Mucosa of gallbladder (tissue), 1 donor: ENCODE measurements at places on chromosomes 3 and 15. TPM values are rescaled to one million over a fixed set of nuclear protein-coding genes. Genes with fewer than 3 reads are reported as not detected.

- no peak for DNase-seq
Measured at GRCh38 chr3:122003112-122003511, 18.9 kb downstream of the ILDR1 start.

DNA sequence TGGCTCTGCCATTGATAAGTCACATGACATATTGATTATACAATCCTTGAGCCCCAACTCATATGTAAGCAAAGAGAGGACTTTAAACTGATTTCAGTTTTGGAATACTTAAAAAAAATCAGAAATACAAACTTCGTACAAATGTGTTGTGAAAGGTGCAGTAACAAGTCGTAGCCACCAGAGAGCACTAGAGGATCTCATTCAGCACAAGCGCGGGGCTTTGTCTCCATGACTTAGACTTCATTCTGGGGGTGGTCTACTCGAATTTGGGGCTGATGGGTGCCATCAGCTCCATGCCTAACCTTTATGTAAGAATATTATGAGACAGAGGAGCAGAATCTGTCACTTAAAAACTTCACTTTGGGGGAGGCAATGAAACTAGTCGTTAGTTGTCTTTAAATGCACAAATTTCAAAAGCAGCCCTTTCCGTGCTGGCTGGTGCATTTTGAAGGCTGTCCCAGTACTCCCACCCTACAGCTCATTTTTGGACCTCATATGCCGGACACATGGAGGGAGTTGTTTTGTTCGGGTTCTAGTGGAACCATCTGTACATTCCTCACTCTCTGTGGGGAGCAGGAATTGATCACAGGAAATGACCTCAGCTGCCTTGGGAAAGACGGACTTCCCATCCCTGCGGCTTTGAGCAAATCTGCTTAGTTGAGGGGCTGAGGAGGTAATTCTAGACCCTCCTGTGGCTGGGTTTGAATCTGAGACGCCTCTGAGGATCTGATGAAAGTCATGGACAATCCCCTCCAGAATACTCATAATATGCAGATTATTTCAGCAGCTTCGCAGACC lies 27.5 kb upstream of the MASP1 start:
- peak; percentile 59 for DNase-seq

DNA sequence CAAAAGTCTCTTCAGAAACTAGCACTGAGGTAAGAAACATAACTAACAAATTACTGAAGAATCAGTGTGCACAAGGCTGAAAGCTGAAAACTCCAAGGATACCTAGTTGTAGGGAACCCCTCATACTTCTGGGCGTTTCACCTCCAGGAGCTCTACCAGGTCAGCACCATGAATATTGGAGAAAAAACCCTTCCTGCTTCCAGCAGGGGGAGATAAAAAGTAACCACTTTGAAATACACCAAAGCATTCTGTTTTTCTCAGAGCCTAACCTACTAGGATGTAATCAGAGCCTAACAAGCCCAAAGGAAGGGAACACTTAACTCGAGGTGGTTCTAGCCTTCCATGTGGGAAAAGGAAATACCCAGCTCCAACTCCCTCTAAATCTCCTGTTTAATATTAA lies 175.8 kb upstream of the MME start:
- DNase-seq = no peak

GRCh38 chr15:36867436-36867835 lies 232.9 kb downstream of the MEIS2 start:
- no peak for DNase-seq

- peak; percentile 92 for DNase-seq
Measured at GRCh38 chr15:37100109-37100965, at the start of gene MEIS2. Gene MEIS2 (minus strand): TSS chr15:37100549. CDS start chr15:37099466, 1,083 bp downstream.

DNA sequence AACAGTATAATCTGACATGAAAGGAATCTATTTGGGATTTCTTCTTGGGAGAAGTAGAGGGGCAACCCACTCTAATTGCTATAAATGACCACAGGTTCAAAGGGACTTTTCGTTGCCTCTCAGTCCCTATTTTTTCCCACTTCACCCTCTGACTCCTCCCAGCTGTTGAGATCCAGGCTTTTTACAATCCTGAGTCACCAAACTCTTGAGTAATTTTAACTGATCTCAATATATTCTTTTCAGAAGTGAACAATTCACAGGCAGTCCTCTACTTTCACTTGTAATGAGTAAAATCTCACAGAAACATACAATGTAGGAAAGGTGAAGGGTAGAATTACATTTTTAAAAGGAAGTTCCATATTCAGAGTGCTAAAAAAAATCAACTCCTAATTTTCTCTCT lies 44.6 kb downstream of the EIF4E3 start:
- DNase-seq = no peak

GRCh38 chr15:101180620-101181307 lies 71.1 kb downstream of the CHSY1 start:
- DNase-seq = no peak

- no peak for DNase-seq
Measured at GRCh38 chr3:197510642-197511018, 45.1 kb downstream of the BDH1 start.

DNA sequence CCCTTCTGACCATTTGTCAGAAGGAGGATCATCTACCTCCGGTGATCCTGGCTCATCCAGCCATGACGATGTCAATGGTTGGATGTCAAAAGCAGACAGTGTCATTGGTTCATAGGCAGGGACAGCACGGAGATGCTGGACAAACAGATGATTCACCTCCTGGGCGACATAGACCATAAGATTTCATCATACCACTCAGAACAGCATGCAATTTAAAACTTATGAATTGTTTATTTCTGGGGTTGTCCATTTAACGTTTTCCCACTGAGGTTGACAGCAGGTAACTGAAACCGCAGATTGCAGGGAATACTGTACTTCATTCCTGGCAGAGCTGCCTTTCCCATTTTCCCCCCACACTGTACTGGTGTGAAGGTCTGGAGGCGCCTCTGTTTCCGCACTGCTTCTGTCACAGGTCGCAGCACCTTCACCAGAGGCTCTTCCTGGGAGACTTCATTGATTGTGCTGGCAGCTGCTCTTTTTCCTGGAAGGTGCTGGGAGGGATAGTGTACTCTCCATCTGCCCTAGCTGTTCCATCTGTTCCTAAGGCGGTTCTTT lies 32.5 kb upstream of the TMOD3 start:
- peak; percentile 19 for DNase-seq

DNA sequence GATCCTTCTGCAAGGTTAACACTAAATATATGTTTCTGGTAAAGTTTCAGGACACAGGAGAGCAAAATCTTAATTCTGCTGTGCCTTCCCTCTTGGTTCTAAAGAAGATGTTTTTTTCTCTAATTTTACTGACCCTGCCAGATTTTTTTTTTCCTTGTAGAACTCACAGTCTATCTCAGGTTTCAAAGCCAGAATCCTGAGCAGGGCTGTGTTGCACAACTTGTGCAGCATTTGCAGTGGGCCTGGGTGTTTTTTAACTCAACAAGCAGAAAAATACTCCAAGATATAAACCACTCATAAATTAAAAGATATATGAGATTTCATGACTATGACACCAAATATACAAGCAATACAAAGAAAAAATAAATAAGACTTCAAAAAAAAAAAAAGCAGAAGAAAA lies 40.2 kb upstream of the ARF4 start:
- no peak for DNase-seq

GRCh38 chr3:140399871-140400270 lies 278.0 kb upstream of the TRIM42 start:
- DNase-seq = no peak

- DNase-seq = peak; percentile 88
Measured at GRCh38 chr3:42476225-42477125, 26.0 kb upstream of the VIPR1 start.

GRCh38 chr3:129756871-129757270 lies 136.6 kb downstream of the TMCC1 start:
- DNase-seq = no peak

GRCh38 chr15:77591968-77592613 lies 40.6 kb downstream of the LINGO1 start:
- DNase-seq = no peak

DNA sequence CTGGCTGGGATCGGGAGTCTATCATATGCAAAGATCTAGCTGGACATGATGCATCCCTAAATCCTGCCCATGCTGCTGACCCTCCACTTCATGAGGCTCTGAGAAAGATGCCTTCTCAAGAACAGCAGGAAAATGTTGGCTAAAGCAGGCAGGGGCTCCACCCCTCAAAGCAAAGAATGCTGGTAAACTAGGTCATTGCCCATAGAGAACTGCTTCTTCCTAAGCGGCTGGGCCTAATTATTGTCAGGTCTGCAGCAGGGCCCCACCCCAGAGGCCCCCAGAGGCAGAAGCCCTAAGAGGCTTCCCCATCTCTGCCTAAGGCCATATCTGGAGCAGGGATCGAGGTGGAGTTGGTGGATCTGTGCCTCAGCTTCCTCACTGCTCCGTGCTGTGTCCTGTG lies 447.4 kb upstream of the PROK2 start:
- DNase-seq = no peak

DNA sequence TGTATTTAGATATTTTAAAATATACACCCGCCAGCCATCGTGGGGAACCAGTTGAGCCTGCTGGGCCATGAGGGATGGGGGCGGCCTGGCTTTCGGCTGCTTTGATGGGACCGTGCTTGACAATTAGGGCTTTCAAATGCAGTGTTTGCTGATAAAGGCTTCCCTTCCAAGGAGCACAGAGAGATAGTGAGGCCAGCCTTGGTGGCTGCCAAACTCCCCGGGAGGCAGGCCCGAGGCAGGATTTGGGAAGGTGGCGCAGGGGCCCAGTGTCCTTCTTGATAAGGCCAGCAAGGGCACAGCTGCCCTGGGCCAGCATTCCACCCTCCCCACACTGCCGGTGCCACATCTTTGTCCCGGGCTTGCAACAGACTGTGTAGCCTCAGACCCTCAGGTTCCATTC lies 75.6 kb downstream of the LINGO1 start:
- no peak for DNase-seq

DNA sequence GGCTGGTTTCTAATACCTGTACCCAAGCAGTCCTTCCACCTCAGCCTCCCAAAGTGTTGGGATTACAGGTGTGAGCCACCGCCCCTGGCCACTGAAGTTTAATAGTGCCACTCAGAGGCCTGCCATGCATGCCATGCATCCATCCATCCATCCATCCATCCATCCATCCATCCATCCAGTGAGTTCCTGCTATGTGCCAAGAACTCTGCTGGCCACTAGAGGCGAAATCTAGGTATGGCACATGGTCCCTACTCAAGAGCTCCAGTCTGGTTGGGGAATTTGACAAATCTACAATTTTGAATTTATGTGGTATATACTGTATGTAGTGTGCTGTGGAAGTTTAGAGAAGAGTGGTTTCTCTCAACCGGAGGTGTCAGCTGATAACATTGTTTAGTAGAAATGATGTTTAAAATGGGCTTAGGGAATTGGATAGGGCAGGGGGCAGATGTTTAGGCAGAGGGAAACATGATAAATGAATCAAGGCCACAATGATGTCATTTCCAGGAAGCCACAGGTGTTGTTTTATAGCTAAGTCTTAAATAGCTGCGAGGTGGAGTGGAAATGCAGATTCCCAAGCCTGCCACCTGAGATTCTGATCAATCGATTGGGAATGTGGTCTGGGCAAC lies 384.4 kb upstream of the C2CD4B start:
- peak; percentile 18 for DNase-seq

- no peak for DNase-seq
Measured at GRCh38 chr15:67066041-67066958, 898 bp downstream of the SMAD3 start.

- DNase-seq = no peak
Measured at GRCh38 chr3:173342679-173343078, 54.9 kb upstream of the NLGN1 start.

DNA sequence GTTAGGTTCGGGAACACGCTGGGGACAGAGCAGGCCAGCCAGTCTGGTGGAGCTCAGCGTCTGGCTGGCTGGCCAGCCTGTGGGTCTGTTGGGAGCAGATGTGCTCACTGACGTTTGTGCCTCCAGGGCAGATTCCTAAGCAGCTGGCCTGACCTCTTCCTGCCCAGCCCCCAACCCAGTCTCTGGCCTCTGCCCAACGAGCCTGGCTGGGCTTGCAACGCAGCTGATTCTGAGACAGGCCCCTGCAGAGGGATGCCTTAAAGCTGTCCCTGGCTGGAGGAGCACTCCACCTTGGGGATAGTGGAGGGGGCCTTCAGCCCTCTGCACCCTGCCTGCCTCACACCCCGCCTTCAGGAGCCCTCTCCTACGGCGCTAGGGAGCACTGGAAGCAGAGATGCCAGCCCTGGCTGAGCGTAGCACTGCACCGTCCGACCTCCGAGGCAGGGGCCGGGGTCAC lies 46.0 kb downstream of the KLF13 start:
- DNase-seq = peak; percentile 50

DNA sequence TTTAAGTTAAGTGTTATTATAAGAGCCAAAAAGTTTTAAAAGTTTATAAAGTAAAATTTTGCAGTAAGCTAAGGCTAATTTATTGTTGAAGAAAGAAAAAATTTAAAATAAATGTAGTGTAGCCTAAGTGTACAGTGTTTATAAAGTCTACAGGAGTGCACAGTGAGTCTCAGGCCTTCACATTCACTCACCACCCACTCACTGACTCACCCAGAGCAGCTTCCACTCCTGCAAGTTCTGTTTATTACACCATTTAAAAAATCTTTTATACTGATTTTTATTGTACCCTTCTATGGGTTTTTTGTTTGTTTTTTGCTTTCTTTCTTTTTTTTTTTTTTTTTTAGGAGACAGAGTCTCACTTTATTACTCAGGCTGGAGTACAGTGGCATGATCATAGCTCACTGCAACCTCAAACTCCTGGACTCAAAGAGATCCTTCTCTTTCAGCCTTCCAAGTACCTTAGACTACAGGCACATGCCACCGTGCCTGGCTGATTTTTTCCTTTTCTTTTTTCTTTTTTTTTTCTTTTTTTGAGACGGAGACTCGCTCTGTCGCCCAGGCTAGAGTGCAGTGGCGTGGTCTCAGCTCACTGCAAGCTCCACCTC lies 25.9 kb downstream of the CSTA start:
- no peak for DNase-seq

DNA sequence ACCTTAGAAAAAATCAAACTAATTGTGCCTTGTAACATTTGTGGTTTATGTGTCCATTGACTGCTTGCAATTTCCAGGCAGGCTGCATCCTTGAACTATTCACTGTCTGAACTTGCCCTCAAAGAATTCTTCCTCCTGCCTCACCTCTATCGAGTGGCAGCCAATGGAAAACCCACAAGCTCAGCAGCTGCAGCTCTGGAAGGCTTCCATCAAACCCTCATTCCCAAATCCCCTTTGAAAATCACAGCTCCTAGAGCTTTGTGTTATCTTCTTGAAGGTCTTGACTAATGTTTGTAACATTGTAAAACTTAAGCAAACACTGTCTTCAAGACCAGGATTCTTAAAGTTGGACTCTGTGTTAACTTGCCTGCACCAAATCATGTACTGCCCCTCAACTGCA lies 81.1 kb downstream of the FILIP1L start:
- DNase-seq = no peak

Gene RBP2
- total RNA-seq = 12.2 TPM

Gene C3orf49
- not detected for total RNA-seq

Gene NTRK3
- total RNA-seq = 1.6 TPM

Gene ALG3
- 44.7 TPM for total RNA-seq

Gene DCBLD2
- total RNA-seq = 23.2 TPM

Gene P3H2
- 11.4 TPM for total RNA-seq

Gene SMCO1
- not detected for total RNA-seq

Gene ICE2
- total RNA-seq = 47.7 TPM

Gene RARRES1
- 6.3 TPM for total RNA-seq

Gene MCF2L2
- total RNA-seq = 1.8 TPM

Gene SLC12A8
- 49.5 TPM for total RNA-seq

Gene CA12
- 20.5 TPM for total RNA-seq
